ENCODE measurements at places on chromosomes 2 and 18.

DNA sequence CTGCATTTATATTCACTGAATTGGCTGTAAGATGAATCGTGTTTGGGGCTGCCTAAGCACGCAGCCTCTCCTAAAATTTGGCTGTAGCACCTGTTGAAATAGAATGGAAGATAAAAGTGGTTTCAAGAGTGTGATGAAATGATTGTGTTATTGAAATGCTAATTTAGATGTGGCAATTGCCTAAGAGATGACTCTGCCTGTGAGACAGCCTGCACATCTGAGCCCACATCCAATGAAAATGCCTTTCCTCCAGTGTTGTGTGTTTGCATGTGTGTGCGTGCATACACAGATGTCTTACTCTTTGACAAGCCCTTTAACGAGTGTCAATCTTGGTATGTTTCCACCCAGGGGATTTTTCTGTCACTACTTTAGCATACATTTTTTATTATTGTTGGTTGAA, 346.9 kb downstream of the MEIS1 start:
- DNase-seq: no peak

- DNase-seq: no peak
These were observed 299.0 kb upstream of the HS6ST1 start for GRCh38 chr2:128617661-128618060.

DNA sequence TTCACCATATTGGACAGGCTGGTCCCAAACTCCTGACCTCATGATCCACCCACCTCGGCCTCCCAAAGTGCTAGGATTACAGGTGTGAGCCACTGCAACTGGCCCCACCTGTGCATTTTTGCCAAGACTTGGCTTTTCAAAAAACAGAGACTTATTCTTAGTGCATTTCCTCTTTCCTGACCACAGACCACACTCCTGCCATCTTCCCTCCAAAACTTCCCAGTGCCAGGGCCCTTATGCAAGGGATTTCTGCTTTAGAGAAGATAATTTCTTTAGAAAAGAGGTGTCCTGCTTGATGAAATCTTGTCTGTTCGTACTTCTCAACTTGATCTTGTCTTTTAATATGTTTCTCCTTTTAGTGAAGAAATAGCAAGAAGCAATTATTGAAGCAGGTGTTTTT, 98.8 kb upstream of the ZNF516 start:
- DNase-seq: no peak

- DNase-seq: no peak
These were observed 281.8 kb downstream of the CLIP4 start for GRCh38 chr2:29397039-29397438.

- no peak for DNase-seq
These were observed 263.2 kb downstream of the EXOC6B start for GRCh38 chr2:72562451-72563153.

- no peak for DNase-seq
These were observed 542 bp upstream of the CNNM3 start for GRCh38 chr2:96815326-96816126.

- no peak for DNase-seq
These were observed 43.3 kb downstream of the KCNH7 start for GRCh38 chr2:162795312-162795711.

- DNase-seq: no peak
These were observed 17.7 kb upstream of the ATG16L1 start for GRCh38 chr2:233233618-233234230.

- no peak for DNase-seq
These were observed 64.2 kb downstream of the RBM43 start for GRCh38 chr2:151197184-151198108.
